Endothelial cell of umbilical vein (primary cell): ENCODE measurements at places on chromosomes 13 and 19. TPM values are rescaled to one million over a fixed set of nuclear protein-coding genes. Genes with fewer than 3 reads are reported as not detected.

The IFNL1 gene
- total RNA-seq: not detected in 2 replicates

The IGFL1 gene
- not detected in 2 replicates for total RNA-seq

The ACP5 gene
- not detected in 2 replicates for total RNA-seq

The SHANK1 gene
- total RNA-seq: 1.2 and 1.9 TPM in 2 replicates

The DIRAS1 gene
- total RNA-seq: 0.09 and 0.23 TPM in 2 replicates

The NANOS3 gene
- total RNA-seq: 3.4 and 4.4 TPM in 2 replicates

The C19orf73 gene
- total RNA-seq: 1.5 TPM in 1 of 2 replicates, not detected in the other

The FARP1 gene
- total RNA-seq: 73.5 and 77.7 TPM in 2 replicates

The ITGBL1 gene
- 8.8 and 9.9 TPM in 2 replicates for total RNA-seq

The OR7C1 gene
- not detected in 2 replicates for total RNA-seq

The CACNG6 gene
- total RNA-seq: 4.0 and 5.4 TPM in 2 replicates

The ZIC2 gene
- total RNA-seq: not detected in 2 replicates

The ELAVL3 gene
- total RNA-seq: 0.07 TPM in 1 of 2 replicates, not detected in the other

GRCh38 chr13:46687810-46688209 is 109.2 kb downstream of the ESD start:
- no peak for DNase-seq

- no peak for DNase-seq
Measured at GRCh38 chr13:73721571-73721970, 412.6 kb downstream of the KLF12 start.

DNA sequence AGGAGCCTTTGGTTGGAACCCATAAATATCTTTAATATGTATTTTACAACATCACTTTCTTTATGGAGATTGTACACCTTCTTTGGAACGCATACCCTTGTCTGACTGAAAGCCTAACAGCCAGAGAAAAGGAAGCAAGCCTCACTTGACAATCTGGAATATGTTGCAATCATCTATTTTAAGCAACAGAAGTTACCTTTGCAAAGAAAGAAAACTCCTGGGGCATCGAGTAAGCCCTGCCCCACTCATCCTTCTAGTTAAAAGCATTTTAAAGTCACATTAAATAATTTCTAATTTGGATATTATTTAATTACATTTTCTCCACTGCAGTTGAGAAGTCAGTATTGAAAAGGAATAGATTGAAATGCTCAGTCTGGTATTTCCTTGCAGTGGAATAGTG is 542.7 kb downstream of the MYO16 start:
- no peak for DNase-seq

- DNase-seq: peak; percentile 58
Measured at GRCh38 chr13:49791315-49791710, 1.2 kb downstream of the KPNA3 start.

DNA sequence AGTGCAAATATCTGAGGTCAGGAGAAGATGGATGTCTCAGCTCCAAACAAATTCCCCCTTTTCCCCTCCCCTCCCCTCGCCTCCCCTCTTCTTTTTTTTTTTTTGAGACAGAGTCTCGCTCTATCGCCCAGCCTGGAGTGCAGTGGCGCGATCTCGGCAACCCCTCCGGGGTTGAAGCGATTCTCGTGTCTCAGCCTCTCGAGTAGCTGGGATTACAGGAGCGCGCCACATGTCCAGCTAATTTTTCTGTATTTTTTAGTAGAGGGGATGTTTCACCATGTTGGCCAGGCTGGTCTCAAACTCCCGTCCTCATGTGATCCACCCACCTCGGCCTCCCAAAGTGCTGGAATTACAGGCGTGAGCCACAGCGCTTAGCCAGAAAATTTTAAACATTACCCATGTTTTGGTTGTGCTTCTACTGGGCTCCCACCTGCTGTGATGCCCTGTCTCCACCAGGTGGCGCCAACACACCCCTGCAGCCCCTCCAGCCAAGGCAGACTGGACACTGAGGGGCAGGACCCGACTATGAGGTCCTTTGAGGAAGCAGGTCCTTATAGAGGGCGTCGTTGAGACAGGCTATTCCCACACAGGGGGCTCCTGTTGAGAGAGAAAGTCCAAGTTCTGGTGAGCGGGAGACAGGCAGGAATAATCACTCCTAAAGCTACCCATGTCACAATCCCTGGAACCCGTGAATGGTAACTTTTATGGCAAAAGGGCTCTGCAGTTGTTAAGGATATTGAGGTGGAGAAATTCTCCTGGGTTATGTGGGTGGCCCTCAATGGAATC is 6.3 kb downstream of the ERICH4 start:
- peak; percentile 84 for DNase-seq

DNA sequence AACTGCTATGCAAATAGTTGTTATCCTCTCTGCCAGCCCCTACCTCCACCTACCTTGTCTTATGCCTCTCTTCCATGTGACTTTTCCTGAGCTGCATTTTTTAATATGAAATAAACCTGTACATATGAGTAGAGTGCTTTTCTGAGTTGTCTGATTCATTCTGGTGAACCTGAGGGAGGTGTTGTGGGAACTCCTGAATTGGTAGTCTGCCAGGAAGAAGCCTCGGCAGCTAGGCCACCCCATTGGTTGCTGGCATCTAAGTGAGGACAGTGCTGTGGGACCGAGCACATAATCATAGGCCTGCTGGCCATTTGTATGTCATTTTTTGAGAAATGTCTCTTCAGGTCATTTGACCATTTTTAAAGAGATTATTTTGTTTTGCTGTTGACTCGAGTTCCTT is 1146.8 kb downstream of the UQCRFS1 start:
- DNase-seq: no peak

DNA sequence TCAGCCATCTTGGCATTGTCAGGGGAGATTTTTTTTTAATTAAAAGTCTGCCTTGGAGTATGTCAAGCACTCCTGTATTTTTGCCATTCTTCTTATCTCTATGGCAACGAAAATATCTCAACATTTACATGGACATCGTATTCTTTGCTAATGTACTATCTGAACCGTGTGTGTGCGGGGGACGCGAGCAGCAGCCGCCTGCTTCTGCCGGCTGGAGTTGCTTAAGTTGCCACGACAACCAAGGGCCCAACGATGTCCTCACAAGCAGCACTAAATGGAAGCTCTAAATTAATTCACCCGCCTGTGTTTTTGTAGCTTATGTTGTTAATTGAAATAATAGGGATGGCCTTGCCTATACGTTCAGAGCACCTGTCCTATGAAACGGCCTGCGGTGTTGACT is 309.5 kb downstream of the TEX29 start:
- no peak for DNase-seq

DNA sequence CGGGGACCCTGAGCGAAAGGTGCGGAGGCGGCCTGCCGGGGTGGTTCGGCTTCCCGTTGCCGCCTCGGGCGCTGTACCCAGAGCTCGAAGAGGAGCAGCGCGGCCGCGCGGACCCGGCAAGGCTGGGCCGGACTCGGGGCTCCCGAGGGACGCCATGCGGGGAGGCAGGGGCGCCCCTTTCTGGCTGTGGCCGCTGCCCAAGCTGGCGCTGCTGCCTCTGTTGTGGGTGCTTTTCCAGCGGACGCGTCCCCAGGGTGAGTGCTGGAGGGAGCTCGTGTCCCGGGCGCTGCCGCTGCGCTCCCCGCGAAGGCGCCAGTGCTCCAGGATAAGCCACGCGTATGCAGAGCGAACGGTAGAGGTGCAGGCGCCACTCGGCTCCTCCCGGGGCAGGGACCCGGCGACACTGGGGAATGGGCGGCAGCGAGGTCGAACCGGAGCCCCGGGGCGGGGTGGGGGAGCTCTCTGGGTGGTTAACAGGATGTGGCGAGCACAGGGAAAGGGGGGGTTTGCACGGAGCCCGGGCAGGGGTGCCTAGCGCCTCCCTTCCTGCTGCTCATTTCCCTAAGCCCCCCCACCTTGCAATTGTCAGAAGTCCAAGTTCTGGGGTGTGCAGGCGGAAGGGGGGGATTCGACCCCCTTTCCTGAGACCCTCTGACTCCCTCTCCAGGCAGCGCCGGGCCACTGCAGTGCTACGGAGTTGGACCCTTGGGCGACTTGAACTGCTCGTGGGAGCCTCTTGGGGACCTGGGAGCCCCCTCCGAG is at the start of gene IL27RA:
Gene IL27RA, plus strand, starts transcription at position 44 of the 762 bp plus-strand sequence. Its CDS starts 111 bp downstream, at position 155.
- DNase-seq: peak; percentile 40

DNA sequence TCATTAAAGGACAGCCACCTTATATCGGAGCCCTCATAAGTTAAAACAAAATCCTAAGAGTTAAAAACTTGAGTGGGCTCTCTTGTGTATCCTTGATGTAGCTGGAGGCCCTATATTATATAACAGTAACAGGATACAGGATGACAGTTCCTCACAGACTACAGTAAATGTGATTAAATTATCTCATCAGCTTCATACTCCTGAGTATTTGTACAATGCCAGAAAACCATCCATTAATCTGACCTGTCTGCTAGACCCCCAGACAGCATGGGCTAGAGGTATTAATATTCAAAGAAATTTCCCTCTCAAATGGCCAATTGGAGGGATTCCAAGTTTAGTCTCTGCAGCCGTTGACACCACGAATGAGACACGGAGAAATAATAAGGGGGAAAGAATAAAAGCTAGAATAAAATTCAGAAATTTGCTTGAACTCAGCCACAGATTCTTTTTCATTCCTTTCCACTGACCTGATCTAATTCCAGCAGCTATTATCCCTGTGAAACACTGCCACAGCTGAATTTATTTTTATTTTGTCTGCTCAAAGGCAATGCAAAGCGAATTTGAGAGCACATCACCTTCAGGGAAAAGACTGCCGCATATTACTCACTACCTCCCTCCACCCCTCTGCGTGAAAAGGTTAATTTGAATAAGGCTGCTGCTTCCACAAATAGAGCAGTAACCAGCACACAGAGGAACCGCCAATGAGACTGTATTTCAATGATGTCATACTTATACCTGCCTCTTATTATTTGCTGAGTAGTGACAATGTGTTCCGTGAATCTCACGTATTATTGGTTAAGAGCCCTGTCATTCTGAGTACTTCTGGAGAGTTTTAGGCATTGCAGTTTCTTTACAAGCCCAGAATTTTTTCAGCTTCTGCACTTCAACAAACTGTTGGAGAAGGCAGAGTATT is 155.9 kb upstream of the KLF12 start:
- DNase-seq: peak; percentile 5

GRCh38 chr19:47020992-47021496 is 1.4 kb downstream of the NPAS1 start:
- no peak for DNase-seq

DNA sequence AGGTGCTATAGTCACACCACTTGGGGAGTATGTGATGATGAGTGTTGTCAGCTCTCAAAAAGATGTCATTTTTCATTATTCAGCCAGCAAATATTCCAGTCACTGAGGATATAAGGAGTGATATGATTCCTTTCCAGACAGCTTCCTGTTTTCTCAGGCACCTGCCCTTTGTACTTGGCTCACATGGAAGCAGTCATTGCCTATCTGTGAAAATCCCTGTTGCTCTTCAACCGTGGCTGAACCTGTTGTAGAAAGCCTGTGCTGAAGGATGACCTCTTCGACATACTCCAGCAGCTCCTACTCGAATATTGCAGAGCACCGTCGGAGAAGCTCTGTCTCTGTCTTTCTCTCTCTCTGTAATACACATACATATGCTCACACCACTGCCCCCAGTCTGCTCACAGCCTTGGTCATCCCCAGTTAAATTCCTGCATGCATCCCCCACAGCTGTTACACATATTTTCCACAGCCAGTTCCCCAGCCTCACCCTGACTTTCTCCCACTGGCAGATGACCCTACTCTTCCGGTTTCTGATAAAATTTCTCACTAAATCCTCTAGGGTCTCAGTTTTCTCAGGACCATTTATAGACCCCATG is 204.2 kb upstream of the ARGLU1 start:
- no peak for DNase-seq

GRCh38 chr19:50434525-50434924 is 1.8 kb downstream of the MYBPC2 start:
- no peak for DNase-seq

GRCh38 chr13:23059173-23059572 is 121.6 kb upstream of the SGCG start:
- DNase-seq: no peak

GRCh38 chr19:7386308-7386707 is 37.6 kb downstream of the ARHGEF18 start:
- no peak for DNase-seq

DNA sequence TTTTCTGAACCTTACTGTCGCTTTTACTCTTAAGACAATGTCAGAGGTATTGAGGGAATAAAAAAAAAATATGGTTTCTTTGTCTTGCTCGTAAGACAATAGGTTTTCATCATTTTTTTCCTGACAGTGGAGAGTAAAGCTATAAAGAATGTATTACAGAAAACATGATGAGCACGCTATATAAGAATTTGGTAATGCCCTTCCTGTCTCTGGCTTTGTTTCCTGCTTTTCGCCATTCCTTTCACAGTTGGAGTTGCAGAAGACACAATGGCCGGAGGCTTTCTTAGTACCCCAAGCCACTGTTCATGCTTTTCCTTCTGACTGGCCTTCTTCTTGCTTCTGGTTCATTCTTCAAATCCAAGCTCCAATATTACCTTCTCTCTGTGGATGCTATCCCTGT is 101.0 kb upstream of the DACH1 start:
- peak; percentile 63 for DNase-seq

DNA sequence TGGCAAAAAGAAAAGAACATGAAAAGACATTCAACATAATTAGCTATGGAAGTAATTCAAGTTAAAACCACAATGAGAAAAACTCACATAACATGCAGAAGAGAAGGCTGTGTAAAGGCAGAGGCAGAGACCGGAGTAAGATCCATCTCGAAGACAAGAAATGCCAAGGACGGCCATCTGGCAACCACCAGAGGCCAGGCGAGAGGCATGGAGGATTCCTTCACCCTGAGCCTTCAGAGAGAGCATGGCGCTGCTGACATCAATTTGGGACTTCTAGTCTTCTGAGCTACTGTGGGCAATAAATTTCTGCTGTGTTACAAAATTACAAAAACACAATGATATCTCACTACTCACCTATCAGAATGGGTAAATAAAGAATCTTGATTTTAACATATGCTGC is 381.0 kb downstream of the TSHZ3 start:
- no peak for DNase-seq

DNA sequence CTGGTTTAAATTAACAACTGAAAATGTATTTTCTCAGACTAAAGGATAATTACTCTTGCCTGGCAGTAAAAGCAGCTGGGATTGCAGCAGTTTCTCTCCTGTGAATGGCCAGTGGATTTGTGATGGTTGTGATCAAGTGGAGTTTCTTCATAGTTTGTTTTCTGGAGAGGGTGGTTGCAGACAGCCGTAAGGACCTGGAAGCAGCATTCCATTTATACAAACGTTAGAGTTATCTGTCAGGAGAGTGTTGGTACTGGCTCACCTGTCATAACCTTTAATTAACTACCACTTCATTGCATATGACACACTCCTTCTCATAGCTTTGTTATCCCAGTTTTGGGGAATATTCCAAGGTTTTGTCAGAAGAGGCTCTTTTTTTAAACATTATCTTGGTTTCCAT is 258.4 kb upstream of the SLC10A2 start:
- no peak for DNase-seq

DNA sequence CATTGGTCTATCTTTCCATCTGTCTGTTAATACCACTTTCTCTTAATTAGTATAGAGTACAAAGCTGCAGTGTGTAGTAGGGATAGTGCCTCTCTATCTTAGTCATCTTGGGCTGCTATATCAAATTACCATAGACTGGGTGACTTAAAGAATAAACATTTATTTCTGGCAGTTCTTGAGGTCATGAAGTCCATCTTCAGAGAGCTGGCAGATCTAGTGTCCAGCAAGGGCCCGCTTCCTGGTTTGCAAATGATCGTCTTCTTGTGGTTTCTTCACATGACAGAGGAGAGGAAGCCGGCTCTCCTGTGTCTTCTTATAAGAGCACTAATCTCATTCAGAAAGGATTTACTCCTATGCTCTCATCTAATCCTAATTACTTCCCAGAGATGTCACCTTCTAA is 6.1 kb downstream of the ZNF700 start:
- DNase-seq: no peak

GRCh38 chr19:511101-511851 is 4.0 kb downstream of the TPGS1 start:
- DNase-seq: peak; percentile 71
